ENCODE measurements at places on chromosomes 7 and 10.
A peak's percentile ranks its signal among the peaks of the same experiment; 100 is the strongest.

DNA sequence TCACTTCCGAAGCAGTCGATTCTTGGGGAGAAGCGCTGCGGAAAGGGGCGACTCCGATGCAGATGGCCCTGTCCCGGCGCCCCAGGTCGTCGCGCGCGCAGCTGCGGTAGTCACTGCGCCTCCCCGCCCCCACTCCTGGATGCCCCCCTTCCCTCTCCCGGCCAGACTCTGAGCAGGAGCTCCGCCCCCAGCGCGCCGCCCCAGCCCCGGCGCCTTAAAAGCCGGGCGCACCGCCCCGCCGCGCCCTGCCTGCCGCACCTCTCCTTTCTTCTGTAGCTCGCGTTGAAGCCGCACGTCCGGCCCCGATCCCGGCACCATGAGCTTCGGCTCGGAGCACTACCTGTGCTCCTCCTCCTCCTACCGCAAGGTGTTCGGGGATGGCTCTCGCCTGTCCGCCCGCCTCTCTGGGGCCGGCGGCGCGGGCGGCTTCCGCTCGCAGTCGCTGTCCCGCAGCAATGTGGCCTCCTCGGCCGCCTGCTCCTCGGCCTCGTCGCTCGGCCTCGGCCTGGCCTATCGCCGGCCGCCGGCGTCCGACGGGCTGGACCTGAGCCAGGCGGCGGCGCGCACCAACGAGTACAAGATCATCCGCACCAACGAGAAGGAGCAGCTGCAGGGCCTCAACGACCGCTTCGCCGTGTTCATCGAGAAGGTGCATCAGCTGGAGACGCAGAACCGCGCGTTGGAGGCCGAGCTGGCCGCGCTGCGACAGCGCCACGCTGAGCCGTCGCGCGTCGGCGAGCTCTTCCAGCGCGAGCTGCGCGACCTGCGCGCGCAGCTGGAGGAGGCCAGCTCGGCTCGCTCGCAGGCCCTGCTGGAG lies at the start of gene INA:
TSS of gene INA (plus strand) at position 243 of the 817 bp plus-strand sequence. CDS start at position 317, 74 bp downstream.
- DNase-seq, result peak; percentile 41

DNA sequence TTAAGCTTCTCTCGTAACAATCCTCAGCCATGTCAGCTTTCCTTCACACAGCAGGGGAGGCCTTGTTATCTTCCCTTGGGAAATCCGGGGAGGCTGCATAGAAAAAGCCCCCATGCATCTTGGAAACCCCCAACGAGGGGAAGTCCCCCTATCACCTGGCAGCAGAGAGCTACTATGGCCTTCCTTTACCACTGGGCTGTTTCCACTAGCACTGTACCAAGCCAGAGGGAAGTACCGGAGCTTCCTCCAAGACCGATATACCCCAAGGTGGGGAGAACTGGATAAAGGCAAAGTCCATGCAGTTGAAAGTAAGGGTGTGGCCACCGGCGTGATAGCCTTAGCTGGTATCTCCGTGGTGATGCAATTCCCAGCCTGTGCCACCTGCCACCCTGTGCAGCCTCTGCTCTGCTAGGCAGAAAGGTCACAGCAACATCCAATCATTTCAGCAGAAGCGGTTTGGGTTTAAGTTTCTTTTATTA lies 4.4 kb upstream of the CLIP2 start:
- DNase-seq, result no peak

GRCh38 chr10:75406462-75407223 lies 5.1 kb upstream of the ZNF503 start:
- DNase-seq, result no peak

GRCh38 chr7:24715661-24716479 lies 41.4 kb downstream of the GSDME start:
- DNase-seq, result no peak

- no peak for DNase-seq
These were observed 2.3 kb downstream of the ZC3HC1 start for GRCh38 chr7:130048906-130049305.

DNA sequence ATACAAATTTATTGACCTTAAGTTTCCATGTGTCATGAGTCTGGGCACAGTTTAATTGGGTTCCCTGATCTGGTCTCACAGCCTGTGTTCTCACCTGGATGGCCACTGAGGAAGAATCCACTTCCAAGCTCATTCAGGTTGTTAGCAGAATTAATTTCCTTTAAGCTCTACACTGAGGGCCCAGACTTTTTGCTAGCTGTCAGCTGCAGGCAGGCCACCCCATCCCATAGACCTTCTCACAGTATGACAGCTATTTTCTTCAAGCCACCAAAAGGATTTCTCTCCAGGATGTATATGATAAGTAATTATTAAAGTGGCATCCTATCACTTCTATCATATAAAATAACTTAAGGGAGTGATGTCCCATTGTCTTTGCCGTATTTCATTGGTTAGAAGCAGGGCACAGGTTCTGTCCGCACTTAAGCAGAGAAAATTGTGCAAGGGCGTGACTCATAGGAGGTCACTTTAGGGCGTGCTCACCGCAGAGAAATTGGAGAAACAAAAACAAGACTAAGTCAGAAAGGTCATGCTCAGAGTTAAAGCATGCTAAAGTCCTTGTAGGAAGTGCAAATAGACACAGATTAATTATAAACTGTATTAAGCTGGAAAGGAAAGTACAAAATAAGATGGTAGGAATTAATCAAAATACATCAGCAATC lies 109.9 kb downstream of the AHR start:
- no peak for DNase-seq
